ENCODE measurements at places on chromosomes 12 and 14.
A peak's percentile ranks its signal among the peaks of the same experiment; 100 is the strongest.

- no peak for DNase-seq
Observed at GRCh38 chr12:120234643-120235368, 30.7 kb downstream of the PXN start.

DNA sequence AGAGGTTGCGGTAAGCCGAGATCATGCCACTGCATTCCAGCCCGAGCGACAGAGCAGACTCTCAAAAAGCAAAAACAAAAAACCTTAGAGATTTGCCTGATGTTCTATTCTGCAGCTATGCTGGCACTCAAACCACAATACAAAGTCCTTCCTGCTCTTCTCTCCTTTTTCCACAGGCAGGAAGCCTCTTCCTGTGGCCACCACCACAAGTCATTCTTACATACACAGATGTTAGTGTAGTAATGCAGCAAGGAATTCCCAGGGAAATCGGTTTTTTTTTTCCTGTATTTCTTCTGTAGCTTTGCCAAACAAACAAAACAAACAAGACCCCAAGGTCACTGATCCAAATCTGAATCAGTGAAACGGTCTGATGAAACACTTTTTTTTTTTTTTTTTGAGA, 104.3 kb downstream of the FIGNL2 start:
- DNase-seq = no peak

DNA sequence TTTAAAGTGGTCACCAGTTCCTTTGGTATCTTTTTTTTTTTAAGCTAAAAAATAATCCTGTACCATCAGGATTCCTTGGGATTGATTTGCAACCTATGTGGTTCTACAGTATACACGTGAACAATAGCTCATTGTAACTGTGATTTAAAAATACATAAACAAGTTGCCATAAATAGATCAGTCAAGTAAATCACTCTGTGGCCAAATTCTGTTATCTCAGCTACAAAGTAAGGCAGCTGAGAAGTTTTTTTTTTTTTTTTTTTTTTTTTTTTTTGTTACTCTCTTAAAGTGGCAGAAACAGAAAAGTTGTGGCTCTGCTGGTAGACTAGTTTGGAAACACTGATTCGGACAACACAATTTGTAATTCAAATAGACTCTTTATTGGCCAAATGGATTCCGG, 104.5 kb downstream of the PRICKLE1 start:
- DNase-seq = no peak

- DNase-seq = no peak
Observed at GRCh38 chr14:100108840-100109593, 43.8 kb downstream of the EVL start.

GRCh38 chr14:28785096-28785952, 18.7 kb downstream of the FOXG1 start:
- DNase-seq = no peak

GRCh38 chr14:100867631-100868315, 35.7 kb downstream of the RTL1 start:
- no peak for DNase-seq

DNA sequence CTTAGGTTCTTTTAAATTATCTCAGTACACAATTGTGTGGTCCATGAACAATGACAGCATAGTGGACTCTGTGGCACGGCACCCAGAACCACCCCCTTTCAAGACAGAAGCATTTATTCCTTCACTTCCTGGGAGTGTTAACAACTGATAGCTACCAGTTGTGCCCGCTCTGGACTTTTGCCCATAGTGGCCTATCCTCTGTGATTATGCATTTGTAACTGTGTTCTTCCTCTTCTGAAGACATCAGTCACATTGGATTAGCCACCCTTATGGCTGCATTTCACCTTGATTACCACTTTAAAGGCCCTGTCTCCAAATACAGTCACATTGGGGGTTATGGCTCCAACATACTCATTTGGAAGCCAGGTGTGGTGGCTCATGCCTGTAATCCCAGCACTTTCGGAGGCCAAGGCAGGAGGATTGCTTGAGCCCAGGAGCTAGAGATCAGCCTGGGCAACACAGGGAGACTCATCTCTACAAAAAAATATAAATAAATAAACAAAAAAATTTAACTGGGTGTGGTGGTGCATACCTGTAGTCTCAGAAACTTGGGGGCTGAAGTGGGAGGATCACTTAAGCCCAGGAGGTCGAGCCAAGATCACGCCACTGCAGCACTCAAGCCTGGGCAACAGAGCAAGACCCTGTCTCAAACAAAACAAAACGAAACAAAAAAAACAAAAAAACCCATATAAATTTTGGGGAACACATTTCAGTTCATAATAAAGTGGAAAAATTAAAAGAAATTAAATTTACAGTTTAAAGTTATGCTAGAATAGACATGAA, 27.6 kb upstream of the PHC1 start:
- no peak for DNase-seq

DNA sequence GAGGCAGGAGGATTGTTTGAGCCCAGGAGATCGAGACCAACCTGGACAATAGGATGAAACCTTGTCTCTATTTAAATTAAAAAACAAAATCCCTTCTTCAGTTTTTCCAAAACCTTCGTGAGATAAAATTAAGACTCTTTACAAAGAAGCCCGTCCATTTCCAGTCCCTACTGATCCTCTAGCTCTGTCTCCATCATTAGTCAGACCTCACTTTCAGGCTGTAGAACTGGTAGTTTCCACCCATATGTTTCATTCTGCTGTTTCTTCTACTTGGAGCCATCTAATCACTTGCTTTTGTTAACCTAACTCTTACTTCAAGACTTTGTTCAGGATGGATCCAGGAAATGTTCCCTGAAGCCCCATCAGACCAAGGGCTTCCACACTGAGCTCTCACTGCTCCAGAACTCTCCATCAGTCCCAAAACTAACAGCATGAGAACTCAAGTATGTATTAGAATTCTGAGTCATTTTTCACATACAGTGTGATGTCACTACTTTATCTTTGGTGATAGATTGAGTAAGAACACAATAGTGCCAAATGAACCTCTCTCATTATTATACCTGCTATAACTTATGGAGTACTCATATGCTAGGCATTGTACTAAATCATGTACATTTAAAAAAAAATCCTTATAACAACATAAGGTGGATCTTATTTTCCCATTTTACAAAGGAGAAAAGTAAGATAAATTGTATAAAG, 90.8 kb downstream of the PRICKLE1 start:
- no peak for DNase-seq

GRCh38 chr12:51421266-51421884, 3.3 kb upstream of the SLC4A8 start:
- DNase-seq = no peak

DNA sequence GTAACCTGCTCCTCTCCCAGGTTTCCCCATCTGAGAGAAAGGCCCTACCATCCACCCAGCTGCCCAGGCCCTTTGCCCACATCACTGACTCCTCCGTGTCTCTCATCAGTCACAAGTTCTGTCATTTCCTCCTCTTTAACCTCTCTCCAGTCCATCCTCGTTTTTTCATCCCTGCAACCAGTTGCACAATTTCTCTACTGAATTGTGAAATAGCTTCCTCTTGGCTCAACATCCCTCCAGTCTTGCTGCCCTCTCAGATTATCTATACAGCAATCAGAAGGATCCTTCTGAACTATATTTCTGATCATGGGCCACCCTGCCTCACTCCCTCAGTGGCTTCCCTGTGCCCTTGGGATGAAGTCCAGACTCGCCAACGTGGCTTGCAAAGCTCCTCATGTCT, 6.8 kb downstream of the FAM161B start:
- no peak for DNase-seq

GRCh38 chr14:105589161-105589925, 63.0 kb downstream of the TMEM121 start:
- DNase-seq = no peak

DNA sequence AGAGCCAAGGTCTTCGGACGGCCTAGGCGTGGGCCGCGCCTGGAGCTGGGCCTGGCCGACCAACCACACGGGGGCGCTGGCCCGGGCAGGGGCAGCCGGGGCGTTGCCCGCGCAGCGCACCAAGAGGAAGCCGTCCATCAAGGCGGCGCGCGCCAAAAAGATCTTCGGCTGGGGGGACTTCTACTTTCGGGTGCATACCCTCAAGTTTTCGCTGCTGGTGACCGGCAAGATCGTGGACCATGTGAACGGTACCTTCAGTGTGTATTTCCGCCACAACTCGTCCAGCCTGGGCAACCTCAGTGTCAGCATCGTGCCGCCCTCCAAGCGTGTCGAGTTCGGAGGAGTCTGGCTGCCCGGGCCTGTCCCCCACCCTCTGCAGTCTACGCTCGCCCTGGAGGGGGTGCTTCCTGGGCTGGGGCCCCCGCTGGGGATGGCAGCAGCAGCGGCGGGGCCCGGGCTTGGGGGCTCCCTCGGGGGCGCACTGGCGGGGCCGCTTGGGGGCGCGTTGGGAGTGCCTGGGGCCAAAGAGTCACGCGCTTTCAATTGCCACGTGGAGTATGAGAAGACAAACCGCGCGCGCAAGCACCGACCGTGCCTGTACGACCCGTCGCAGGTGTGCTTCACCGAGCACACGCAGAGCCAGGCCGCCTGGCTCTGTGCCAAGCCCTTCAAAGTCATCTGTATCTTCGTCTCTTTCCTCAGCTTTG, 4.4 kb upstream of the SHMT2 start:
- DNase-seq = no peak

DNA sequence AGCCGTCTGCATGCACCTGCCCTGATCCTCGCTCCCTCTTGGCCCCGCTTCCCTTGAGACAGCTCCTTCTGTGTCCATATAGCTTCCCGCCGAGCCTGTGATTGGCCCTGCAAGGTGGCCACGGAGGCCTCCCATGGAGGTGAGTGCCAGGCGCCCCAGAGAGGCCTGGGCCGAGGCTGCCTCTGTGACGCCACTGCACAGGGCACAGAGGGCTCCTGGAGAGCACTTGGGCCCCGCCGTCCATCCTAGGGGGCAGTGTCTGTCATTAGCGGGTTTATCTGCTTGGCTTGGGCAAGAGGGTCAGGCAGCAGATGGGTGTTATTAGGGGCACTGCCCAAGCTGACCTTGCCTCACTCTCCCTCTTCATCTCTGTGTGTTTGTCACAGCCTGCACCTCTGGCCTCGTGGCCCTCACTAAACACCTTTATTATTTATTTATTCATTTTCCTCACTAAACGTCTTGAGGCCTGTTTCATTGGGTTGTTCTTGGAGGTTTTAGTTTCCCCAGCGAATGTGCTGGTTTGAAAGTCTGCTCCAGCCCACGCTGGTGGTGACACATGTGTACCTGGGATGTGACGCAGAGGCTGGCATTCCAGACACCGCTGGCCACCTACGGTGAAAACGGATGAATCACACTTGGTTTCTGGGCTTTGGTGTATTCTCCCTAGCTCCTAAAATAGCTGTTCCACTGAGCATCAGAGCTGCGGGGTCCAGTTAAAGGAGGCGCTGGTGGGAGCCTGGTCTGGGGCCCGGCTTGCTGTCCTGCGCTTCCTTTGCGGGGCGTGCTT, 5.9 kb downstream of the ZFYVE21 start:
- DNase-seq = peak; percentile 33

- DNase-seq = no peak
Observed at GRCh38 chr14:36057452-36058116, 118.9 kb downstream of the PTCSC3 start.

- DNase-seq = no peak
Observed at GRCh38 chr12:508795-509194, 49.1 kb downstream of the B4GALNT3 start.

DNA sequence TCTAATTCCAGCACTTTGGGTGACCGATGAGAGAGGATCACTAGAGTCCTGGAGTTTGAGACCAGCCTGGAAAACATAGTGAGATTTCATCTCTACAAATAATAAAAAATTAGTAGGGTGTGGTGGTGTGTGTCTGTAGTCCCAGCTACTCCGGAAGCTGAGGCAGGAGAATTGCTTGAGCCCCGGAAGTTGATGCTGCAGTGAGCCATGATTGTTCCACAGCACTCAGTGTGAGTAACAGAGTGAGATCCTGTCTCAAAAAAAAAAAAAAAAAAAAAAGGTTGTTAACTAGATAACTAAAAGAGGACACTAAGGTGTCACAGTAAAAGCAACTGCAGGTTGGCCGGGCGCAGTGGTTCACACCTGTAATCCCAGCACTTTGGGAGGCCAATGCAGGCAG, 121.3 kb upstream of the MAX start:
- DNase-seq = no peak

DNA sequence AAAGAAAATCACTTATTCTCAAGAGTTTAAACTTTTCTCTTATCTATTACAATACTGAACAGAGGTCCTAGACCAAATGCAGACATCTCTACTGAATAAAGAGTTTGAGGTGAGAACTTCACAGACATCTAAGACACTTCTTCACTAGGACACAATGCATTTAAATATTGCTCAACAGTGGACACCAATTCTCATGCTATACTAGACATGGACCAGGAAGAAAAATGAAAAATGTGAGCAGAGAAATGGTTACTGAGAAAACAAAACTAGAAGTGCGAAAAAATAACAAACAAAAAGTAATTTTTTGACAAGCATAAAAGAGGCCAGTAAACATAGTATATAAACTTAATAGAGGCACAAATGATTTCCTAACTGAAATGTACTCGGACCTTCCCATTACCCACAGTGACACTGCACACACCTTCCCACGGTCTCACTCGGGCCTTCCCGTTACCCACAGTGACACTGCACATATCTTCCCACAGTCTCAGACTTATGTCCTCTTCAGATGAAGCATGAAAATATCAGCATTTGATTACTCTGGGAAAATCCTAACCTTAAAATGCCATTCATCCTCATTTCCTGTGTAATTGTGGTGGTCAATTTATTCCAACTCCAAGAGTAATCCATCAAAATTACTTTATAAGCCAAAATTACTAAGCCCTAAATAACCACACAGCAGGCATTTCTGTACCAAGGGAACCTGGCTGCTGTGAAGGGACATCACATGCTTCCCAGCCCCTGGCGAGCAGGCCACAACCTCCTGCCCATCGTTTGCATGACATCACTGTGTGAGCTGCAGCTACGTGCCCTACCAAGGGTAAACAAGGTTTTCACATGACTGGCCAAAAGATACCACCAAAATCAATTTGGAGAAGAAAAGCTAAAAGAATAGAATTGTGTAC, 6.4 kb downstream of the SLC15A4 start:
- DNase-seq = no peak

DNA sequence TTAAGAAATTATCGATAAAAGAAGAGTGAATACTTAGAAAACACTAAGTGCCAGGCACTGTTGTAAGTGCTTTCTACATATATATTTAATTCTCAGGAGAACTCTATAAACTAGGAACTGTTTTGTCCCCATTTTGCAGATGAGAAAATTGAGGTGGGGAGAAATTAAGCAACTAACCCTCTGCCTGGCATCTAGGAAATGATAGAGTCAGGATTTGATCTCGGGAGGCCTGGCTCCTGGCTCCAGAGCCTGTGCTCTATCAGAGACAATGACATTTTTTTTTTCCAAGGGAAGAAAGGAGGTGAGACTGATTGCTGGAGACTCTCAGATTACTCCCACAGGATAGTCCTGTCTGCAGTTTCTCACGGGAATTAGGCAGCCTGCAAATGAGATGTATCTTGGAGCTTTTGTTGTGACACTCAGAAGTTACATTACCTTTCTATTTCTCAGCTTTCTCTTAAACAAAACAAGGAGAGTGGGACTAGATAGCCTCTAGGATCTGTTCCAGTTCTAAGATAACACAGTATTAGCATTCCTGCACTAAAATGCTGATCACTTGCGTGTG, 1.4 kb upstream of the FAM234B start:
- no peak for DNase-seq

Measured in stimulated activated CD4-positive, alpha-beta T cell treated with anti-CD3 and anti-CD28 coated beads, Interleukin-12 subunit alpha, Interleukin-12 subunit beta, amount 100 ng/mL, for 24 hours (primary cell).